Upper lobe of right lung (tissue), 1 donor: ENCODE measurements at places on chromosomes 2 and 18. TPM values are rescaled to one million over a fixed set of nuclear protein-coding genes. Genes with fewer than 3 reads are reported as not detected.

DNA sequence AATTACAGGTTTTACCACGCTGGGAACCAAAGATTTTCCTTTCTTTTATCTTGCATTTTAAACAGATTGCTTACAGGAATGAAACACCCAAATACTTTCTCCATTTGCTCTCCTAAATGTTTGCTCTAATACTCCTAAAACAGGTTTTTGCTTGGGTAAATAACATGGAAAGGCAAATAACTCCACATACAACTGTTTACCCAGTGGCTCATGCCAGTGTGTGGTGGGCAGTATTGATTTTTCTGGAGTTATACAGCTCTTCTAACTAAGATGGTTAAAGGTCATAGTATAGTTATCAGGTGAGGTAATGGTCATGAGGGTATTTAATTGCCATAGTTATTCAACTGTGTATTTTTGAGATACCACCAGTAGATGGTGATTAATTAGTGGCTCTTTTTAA, 61.2 kb upstream of the RAB27B start:
- no peak for DNase-seq

DNA sequence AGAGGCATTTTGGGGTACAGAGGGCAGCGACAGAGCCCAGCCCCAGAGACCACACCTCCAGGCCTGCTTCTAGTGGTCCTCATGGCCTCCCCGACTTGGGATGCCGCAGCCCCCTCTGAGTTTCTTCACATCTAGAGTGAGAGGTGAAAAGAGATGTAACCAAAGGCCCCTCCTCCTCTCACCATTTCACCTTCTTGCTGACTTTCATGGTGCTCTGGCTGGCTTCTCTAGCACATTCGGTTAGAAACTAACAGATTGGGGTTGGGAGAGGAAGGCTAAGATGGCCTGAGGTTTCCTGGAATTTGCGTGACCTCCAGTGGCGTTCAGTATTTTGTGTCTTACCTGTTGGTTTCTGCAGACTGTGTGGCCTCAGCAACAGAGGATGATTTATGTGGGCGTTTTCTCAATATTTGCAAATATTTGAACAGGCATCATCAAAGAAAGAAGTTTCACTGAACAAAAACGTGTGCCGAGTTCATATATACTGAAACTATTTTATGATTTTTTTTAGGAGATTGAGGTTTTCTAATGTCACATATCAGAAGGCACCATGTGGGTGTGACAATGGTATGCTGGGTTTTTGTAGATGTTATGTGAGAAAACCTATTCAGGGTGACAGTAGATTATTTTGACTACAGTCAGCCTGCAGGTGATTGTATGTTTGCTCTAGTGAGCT, 69.9 kb upstream of the BCL2L11 start:
- DNase-seq: no peak

GRCh38 chr2:200585730-200586643, at the start of gene AOX1:
Gene AOX1 (plus strand): TSS chr2:200586014. CDS start chr2:200586109, 95 bp downstream.
- peak; percentile 75 for DNase-seq

GRCh38 chr2:68223419-68223818, 28.9 kb downstream of the PPP3R1 start:
- no peak for DNase-seq

GRCh38 chr2:54558188-54559005, 102.3 kb downstream of the SPTBN1 start:
- peak; percentile 86 for DNase-seq

PPP4R1 gene
- 141 TPM for total RNA-seq

GRCh38 chr2:120551522-120551921, 184.1 kb upstream of the GLI2 start:
- no peak for DNase-seq

GRCh38 chr2:84991404-84992160, 20.6 kb downstream of the KCMF1 start:
- no peak for DNase-seq

GRCh38 chr18:75679331-75679730, 251.8 kb upstream of the SMIM21 start:
- no peak for DNase-seq

GRCh38 chr18:41969881-41970280, 14.8 kb downstream of the PIK3C3 start:
- DNase-seq: no peak

DNA sequence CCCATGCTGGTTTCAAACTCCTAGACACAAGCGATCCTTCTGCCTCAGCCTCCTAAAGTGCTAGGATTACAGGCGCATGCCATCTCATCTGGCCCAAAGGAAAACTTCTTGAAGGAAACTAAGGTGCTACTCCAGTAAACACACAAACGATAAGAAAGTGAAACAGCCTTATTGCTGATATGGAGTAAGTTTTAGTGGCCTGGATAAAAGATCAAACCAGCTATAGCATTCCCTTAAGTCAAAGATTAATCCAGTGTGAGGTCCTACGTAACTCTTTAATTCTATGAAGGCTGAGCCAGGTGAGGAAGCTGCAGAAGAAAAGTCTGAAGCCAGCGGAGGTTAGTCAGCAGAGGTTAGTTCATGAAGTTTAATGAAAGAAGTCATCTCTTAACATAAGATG, 40.8 kb upstream of the POTEE start:
- no peak for DNase-seq

SEMA4F gene
- total RNA-seq: 9.0 TPM

CFC1 gene
- 0.38 TPM for total RNA-seq

DNA sequence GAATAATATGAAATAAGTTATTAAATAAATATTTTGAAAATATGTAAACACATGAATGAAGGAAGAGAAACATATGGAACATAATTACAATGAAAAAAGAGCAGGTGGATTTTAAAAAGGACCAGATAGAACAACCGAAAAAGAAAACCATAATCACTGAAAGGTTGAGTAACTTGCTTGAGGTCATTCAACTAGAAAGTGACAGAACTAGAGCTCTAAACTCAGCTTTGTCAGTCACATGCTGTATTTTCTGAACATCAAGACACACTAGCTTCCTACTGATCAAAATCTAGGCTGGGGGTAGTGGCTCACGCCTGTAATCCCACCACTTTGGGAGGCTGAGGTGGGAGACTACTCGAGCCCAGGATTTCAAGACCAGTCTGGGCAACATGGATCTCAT, 30.0 kb upstream of the ITGAV start:
- no peak for DNase-seq

- DNase-seq: no peak
These were observed 323.9 kb downstream of the XIRP2 start for GRCh38 chr2:167212014-167212648.

ANKRD53 gene
- total RNA-seq: 0.38 TPM

DNA sequence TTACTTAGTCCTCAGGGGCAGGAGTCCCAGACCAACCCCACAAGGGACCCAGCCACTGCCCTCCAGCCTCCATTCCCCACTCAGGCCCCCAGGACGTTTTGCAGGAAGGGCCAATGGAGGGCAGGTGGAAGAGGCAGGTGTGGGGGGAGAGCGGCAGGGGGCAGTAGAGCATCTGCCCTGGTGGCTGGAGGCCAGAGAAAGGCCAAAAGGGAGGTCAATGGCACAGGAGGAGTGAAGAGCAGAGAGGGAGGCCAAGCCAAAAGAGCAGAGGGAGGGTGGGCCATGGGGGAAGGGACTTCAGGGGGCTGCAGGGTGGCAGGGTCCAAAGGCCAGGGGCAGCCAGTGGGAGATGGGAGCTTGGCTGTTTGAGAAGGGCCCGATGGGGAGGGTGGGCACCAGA, 17.3 kb upstream of the GPR55 start:
- no peak for DNase-seq

DNA sequence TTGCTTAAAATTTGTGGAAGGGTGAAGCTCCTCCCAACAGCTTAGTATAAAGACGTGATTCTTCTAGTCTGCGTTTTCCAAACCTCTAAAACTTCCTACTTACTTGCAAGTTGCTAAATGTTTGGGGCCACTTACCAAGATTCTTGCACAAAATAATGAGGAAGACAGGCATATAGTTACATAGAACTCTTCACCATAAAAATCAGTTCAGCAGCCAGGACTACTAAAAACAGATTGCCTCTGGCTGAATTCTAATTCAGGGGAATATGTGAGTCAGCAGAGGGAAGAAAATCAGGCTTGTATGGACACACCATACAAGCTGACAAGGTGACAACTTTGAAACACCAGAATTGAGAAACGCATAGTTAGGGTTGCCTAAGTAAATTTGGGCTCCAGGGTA, 2.8 kb upstream of the PEX13 start:
- DNase-seq: no peak

GRCh38 chr18:8816816-8817215, 111.5 kb downstream of the MTCL1 start:
- DNase-seq: no peak

GRCh38 chr2:14081521-14081920, 551.0 kb upstream of the LRATD1 start:
- DNase-seq: no peak

GRCh38 chr18:48733643-48734253, 194.9 kb downstream of the CTIF start:
- no peak for DNase-seq

DNA sequence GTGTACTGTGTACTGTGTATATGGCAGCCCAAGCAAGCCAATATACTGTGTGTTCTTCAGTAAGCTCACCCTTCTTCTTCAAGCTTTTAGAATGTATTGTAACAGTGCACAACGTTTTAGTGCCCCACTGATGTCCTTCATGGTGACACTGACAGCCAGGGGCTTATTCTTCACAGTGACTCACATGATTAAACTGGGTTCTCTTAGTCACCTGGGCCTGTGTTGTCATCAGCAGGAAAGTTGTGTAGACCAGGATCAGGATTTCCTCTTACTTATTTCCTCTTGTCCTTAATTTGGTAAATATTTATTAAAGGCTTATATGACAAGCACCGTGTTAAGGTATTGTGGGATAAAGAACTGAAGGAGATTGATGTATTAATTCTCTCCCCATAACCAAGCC, 67.9 kb upstream of the THOC1 start:
- no peak for DNase-seq

C2orf15 gene
- total RNA-seq: 1.1 TPM

- DNase-seq: no peak
These were observed 1076.2 kb downstream of the TSN start for GRCh38 chr2:122831649-122832048.

- DNase-seq: no peak
These were observed 139.0 kb upstream of the TRIB2 start for GRCh38 chr2:12577567-12578253.

DNA sequence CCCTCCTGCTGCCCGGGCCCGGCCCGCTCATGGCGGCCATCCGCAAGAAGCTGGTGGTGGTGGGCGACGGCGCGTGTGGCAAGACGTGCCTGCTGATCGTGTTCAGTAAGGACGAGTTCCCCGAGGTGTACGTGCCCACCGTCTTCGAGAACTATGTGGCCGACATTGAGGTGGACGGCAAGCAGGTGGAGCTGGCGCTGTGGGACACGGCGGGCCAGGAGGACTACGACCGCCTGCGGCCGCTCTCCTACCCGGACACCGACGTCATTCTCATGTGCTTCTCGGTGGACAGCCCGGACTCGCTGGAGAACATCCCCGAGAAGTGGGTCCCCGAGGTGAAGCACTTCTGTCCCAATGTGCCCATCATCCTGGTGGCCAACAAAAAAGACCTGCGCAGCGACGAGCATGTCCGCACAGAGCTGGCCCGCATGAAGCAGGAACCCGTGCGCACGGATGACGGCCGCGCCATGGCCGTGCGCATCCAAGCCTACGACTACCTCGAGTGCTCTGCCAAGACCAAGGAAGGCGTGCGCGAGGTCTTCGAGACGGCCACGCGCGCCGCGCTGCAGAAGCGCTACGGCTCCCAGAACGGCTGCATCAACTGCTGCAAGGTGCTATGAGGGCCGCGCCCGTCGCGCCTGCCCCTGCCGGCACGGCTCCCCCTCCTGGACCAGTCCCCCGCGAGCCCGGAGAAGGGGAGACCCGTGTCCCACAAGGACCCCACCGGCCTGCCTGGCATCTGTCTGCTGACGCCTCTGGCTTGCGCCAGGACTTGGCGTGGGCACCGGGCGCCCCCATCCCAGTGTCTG, 767 bp downstream of the RHOB start:
- DNase-seq: peak; percentile 81

DPYSL5 gene
- not detected for total RNA-seq
